ENCODE measurements at places on chromosomes 12 and 14.
A peak's percentile ranks its signal among the peaks of the same experiment; 100 is the strongest.

DNA sequence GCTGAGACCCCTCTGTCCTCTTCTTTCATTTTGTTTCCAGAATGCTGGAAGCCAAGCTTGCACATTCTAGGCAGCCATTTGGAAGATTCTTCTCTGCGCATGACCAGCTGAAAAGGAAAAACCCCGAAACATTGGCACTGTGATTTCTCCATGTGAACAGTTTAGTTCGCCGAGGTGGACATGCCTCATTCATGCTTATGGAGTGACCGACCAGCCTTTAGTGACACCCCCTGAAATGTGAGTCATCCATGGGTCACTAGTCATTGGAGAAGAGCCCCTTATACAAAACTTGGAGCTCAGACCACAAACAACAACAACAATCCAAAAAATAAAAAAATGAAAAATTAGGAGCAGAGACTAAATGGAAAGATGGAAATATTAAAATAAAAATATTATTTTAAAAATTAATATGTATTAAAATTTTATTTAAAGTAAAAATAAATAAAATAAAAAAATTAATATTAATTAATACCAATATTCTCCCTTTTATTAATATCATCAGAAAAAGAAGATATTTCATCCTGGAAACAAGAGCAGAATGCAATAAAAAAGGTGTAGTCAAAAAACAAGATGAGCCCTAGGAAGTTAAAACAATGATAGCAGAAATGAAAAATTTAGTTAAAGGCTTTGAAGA lies 9.5 kb upstream of the KRT7 start:
- no peak for DNase-seq

DNA sequence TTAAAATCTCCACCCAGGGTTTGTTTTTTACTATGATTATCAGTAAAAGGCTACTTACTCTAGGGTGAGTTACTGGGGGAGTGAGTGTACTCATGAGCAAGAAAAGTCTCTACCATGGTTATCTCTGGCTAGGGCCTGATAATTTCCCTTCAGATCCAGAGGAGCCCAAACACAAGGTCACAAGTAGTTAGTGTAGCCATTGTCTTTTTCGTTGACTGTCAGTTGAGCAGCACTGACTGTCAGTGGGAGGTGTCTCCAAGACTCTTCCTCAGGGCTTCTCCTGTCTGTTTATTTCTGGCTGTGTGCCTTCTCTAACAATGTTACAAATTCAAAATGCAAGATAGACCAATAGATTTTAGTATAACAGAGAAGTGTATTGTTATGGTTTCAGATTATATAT lies 181.2 kb upstream of the MIS18BP1 start:
- no peak for DNase-seq

DNA sequence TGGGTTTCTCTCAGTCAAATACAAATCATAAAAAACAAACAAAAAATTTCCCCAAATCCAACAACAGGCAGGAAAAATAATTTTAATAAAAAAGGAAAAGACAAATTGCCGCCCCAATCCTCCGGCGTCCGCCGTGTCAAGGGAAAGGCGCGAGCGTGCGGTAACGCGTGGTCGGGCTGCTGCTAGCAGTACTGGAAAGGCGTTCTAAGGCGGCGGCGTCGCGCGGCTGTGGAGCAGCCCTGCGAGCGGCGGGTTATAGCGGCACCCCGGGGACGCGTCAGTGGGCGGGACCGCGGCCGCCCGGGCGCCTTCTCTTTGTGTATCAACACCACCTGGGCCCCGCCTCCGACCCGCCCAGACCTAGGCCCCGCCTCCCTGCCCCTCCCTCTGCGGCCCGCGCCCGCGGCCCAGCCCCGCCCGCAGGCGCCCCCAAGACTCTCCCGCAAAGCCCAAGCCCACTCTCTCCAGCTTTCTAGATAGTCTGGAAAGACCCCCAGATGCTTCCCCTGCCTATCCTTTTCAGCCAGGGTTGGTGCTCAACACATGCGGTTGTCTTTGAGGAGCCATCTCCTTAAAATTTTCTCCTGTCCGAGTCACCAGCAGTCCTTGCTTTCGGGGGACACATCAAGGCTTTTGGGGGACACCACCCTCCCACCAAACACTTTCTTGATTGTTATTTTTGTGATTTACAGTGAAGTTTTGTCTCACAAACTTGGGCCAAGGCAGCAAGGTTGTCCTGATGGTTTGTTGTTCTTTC lies at the start of gene SLC38A2:
Gene SLC38A2 (minus strand): TSS at position 230 of the 757 bp plus-strand sequence. CDS start 1,480 bp downstream, outside the sequence.
- DNase-seq: peak; percentile 98

- DNase-seq: no peak
Observed at GRCh38 chr12:114993165-114993564, 309.2 kb upstream of the TBX3 start.

GRCh38 chr12:60752589-60752988 lies 1156.8 kb downstream of the SLC16A7 start:
- no peak for DNase-seq

- no peak for DNase-seq
Observed at GRCh38 chr14:29062976-29063375, 296.4 kb downstream of the FOXG1 start.

DNA sequence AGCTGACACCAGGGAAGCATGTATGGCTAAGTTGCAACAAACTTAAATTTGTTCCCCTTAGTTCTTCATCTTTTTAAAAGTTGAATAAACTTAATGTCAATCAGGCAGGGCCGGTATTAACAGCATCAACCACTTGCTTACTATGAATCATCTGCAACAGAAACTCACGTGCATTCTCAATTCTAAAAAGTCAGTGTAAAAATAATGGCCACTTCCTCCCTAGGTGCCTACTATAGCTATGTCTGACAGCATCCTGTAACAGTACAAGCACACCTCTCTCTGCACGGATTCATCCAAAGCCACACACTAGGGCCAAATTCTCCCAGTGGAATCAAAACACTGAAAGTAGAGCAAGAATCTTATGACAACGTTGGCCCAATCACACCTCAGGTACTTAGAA lies 48.6 kb downstream of the PPP1R36 start:
- no peak for DNase-seq

- no peak for DNase-seq
Observed at GRCh38 chr12:10238526-10238925, 25.8 kb downstream of the GABARAPL1 start.

DNA sequence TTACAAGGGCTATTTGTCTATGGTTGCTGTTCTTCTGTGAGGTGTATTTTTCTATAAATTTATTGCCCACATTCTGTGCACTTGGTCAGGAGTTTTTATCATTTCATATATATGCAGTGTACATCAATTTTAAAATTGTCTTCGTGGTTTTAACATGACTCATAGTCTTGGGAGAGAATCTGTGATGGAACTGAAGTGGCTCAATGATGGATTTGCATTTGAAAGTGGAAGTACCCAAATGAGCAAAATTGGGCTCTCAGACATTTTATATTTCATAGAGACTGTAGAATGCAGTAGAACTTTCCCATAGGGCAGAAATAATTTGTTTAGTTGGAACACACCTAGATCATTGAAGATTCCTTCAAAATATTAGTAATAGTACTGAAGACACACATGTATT lies 1.9 kb upstream of the SCFD1 start:
- DNase-seq: no peak

DNA sequence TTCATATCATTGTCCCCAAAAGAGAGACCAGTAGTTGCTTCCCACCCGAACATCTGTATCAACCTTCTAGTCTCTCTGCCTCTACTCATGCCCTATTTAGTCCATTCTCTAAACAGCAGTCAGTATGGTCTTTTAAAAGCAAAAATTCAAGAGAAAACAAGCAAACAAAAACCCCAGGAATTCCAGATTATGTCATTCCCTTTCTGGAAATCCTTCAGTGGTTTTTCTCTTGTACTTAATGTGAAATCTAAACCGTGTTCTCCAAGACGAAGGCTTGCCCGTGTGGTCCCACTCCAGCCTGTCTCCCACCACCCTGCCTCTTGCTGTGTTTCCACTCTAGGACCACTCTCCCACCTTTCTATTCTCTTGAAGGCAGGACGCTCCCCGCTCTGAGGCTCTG lies 90.8 kb downstream of the TMEM30B start:
- DNase-seq: no peak

- DNase-seq: no peak
Observed at GRCh38 chr12:119692997-119693396, 25.1 kb downstream of the PRKAB1 start.

DNA sequence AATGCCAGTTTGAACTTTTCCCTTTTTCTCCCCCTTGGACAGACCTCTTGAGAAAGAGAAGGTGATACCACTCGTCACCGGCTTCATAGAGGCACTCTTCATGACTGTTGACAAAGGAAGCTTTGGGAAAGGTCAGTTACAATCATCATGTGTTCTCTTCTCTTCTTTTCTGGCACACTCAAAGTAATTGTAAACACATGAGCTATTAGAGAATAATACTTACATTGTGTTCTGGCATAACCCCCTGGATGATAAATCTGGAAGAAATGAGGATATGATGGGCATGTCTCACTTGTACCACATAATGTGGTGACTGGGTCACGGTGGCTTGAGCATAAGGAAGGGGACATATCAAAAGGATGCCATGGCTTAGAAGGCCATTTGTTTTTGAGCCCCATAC lies 20.0 kb downstream of the UTP20 start:
- DNase-seq: no peak

DNA sequence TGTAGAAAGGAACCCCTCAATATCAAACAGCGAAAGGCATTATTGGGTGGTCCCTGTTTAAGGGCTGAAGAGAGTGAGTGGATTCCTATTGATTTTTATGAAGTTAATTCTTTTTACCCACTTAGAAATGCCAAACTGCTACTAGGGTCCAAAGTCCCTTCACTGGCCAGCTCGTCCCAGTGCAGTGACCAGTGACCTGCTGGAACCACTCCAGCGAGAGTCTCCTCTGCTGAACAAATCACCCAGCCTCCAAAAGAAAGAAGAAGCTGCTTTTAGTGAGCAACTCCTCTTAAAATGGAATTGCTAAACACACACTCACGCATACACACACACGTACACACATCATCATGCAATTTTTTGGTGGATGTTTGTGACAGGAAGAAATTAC lies 198.2 kb upstream of the PLEKHG7 start:
- DNase-seq: no peak

- DNase-seq: no peak
Observed at GRCh38 chr12:47190271-47190750, 110.6 kb upstream of the AMIGO2 start.

GRCh38 chr12:66603461-66603860 lies 75.4 kb downstream of the GRIP1 start:
- DNase-seq: no peak

GRCh38 chr12:121723200-121723599 lies 10.6 kb downstream of the TMEM120B start:
- DNase-seq: no peak

DNA sequence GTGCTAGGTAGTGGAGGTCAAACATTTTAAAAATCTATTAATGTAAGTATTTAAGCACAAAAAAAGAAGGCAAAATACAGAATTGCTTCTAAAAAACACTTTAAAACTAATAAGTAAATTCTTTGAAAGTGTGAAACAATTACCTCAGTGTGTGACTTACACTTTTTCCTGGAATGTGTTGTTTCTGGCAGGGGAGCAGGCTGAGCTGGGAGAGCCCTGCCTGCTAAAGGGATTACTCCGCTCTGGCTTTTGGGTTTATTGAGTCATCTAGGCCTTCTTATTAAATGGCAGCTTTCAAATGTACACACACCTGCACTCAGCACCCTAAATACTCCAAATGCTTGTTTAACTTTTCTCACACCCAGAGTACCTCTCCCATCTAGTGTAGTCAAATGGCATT lies 279.8 kb downstream of the AKAP6 start:
- DNase-seq: no peak

DNA sequence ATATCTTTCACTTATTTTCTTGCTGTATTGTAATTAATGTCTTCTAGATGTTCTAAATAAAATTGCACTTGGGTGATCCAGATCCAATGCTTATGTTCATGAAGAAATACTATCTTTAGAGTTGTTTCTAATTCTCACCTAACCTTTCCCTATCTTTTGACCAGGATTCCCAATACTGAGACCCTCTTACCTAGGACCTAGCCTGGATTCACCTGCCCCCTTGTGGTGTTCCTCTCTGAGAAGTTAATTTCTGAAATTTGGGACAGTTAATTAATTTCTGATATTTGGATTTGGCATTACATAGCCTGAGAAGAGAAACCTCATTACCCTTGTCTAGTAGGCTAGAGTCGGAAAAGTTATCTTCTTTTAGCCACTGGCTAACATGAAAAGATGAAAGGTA lies 29.5 kb downstream of the FOXA1 start:
- no peak for DNase-seq

- no peak for DNase-seq
Observed at GRCh38 chr12:2372178-2372577, 319.4 kb downstream of the CACNA1C start.

DNA sequence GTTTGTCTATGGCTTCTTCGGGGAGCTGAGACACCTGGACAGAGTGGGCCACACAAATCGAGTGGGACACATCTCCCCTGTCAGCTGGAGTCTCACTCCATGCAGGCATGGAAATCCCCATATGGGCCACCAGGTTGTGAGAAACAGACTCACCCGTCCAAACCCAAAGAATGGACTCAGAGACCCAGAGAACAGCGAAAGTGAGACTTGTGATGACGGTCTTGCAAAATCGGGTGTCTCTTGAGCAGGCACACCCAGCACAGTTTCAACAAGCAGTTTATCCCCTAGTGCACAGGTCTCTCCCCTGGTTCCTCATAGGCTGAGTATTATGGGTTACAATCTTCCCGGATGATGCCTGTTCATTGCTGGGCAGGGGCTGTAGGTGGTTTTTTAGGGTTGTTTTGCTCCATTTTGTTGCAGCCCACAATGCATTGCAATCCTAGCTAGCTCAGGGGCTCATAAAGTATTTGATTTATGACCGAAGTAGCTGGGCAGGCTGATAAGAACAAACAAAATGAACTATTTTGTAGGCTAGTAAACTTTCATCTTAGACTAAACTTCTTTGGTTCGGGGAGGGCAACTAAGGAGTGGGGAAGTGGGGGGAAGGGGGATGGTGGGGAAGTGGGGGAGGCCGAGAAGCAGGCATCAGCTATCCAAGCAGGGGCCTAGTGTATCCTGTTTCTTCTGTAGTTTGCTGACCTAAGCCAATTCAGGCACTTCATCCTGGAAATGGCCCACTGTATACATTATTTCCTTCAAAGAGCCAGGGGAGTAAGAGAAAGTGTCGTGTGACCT lies 45.3 kb downstream of the IQSEC3 start:
- no peak for DNase-seq

- DNase-seq: no peak
Observed at GRCh38 chr12:71703206-71703605, 17.3 kb downstream of the TMEM19 start.

DNA sequence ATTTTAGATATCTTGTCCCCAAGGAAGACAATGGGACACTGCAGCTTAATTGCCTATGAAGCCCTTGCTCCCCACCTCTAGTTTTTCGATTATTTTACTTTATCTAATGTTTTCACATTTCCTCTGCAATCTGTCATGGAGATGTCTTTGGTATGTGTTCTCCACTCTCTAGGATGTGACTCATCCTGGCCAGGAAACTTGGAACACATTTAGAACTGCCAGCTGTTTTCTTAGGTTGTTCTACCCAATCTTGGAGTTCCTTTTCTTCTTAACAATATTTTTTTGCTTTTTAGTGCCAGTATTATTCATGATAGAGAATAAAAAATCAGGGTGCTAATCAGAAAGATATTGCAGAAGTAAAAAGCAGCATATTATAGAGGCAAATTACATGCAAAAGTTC lies 101.7 kb upstream of the CLEC14A start:
- no peak for DNase-seq

- DNase-seq: no peak
Observed at GRCh38 chr14:50516091-50516490, 16.3 kb downstream of the MAP4K5 start.

Measured in activated T-cell treated with anti-CD3 and anti-CD28 coated beads, Interleukin-2, amount 50 U/mL, for 72 hours (primary cell).